Heart left ventricle (tissue), 16 donors: ENCODE measurements at places on chromosomes 12 and 14. TPM values are rescaled to one million over a fixed set of nuclear protein-coding genes. Genes with fewer than 3 reads are reported as not detected.

Gene CD69
- 0.30 TPM for polyA plus RNA-seq

Gene POTEG
- polyA plus RNA-seq: not detected

Gene LGR5
- polyA plus RNA-seq: 0.03 TPM

Gene PARPBP
- 0.19 TPM for polyA plus RNA-seq

Gene MGST1
- polyA plus RNA-seq: 61.9 TPM

Gene LUM
- polyA plus RNA-seq: 21.8 TPM

Gene EPYC
- polyA plus RNA-seq: not detected

Gene GON7
- 27.4 TPM for polyA plus RNA-seq

Gene KRT74
- polyA plus RNA-seq: not detected

Gene WNT1
- polyA plus RNA-seq: not detected

Gene MANSC4
- polyA plus RNA-seq: not detected

Gene FOXG1
- polyA plus RNA-seq: not detected

Gene NKX2-1
- not detected for polyA plus RNA-seq
